ENCODE measurements at places on chromosomes 11 and 22.
A peak's percentile ranks its signal among the peaks of the same experiment; 100 is the strongest.

GRCh38 chr11:119206511-119207414 is 624 bp downstream of the CBL start:
- no peak for DNase-seq

DNA sequence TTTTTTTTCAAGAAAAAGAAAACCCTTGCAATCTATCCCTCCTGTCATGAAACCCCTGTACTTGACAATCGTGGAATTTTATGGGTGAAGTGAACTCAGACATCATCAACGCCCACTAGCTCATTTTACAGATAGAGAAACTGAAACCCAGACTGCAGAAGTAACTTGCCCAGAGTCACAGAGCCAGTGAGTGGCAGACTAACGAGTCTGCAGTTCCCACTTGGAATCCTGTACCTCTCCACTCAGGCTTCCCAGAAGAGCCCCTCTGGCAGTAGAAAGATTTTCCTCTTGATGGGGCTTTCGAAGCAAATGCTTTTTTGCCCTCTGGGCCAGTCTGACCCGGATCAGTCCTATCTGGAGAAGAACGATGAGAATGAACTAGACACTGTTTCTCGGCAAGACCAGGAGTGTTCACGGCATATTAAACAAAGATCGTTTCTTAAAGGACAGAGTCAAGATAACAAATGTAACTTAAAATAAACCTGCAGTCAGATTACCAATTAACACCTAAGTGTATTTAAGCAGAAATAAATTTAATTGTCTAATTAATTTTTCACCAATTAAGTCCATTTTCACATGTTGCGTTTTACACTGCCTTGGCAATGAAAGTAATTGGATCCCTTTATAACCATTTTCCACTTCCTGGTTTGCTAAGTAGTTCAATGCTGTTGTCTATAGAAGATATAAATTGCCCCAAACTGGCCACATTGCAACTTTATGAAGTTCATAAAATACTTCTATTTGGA is 61.3 kb upstream of the CREB3L1 start:
- no peak for DNase-seq

- no peak for DNase-seq
These were observed 59.5 kb downstream of the SGSM1 start for GRCh38 chr22:24865508-24865907.

DNA sequence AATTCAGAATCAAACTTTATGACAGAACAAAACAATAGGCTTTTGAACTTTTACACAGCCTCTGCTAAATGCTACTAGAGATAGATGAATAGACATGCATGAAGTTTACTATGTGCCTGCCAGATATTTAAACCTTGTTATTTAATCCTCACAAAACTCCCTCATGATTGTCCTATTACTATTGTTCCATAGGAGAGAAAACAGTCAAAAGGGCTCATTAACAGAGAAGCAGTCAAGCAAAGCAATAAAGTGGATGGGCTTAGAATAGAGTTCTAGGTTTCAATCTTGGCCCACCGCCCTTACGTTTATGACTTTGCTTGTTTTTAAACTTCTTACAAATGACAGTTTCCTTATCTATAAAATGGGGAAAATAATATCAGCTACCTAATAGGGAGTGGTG is 12.9 kb downstream of the CWC15 start:
- DNase-seq, result no peak

DNA sequence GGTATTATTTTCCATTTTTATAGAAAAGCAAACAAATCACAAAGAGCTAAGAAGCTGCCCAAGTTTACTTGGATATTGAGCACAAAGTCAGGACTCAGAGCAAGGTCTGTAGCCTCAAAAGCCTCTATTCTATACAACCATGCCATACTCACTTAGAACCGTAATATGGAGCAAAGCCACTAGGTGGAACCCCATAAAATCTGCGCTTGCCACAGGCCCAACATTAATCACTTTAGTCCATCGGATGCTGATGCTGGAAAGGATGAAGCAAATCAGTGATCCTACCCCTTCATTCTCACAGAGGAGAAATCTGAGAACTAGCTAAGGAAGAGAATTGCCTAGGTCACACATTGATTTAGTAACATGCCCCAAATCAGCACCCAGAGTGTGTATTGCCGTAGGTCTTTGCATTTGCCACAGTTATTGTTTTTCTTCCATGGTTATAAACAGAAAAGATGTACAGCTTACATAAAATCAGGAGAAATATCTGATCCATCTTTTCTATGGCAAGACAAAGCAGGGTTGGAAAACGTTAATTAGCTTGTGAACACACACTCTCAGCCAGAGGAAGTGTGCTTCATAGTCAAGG is 56.7 kb upstream of the RAB38 start:
- DNase-seq, result no peak

- DNase-seq, result peak; percentile 28
These were observed 30.9 kb upstream of the PARVB start for GRCh38 chr22:43993072-43993760.

Data from GM04504 (cell line).